PC-9 (cell line): ENCODE measurements at places on chromosomes 1 and 21. TPM values are rescaled to one million over a fixed set of nuclear protein-coding genes. Genes with fewer than 3 reads are reported as not detected.

Gene OR2AK2
- total RNA-seq, result not detected in 2 replicates

Gene CELA2B
- not detected in 2 replicates for total RNA-seq

DNA sequence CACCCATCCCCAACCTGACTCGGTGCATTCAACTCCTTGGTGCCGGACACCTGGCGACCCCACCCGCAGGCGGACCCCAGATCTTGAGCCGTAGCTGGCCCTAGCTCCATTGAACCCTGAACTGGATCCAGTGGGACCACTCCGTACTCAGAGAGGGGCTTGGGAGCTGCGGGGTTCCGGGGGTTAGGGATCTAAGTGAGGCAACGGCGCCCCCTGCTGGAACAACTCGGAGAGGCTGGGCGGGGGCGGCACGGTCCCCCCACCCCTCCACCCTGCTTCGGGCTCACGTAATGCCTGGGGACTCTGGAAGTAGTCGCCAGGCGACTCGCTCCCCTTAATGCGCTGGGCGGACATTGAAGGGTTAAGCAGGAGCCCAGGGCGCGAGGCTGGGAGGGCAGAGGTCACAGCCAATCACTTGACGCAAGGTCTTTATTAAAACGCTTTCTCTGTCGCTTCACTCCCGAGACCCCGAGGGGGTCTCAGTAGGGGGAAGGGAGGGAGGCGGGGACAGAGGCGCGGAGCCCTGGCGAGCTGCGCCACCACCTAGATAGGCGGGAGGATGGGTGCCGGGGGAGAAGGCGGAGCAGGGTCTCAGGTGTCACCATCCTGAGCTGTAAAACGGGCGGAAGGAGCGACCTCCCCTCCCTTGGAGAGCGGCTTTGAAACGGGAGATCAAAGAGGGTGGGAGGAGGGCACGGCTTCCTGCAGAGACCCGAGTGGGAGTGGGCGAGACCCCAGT is 704 bp upstream of the CRABP2 start:
- peak overlapping the region; percentile 79 for H3K4me3 ChIP-seq
- H3K36me3 ChIP-seq, result no peaks in the 10 kb centered on the region
- peaks cover 47% of the 10 kb centered on the region for H3K4me1 ChIP-seq

GRCh38 chr1:237303929-237304328 is 261.9 kb downstream of the RYR2 start:
- no peak overlapping the region for H3K4me3 ChIP-seq
- H3K4me1 ChIP-seq, result no peaks in the 10 kb centered on the region
- no peak for DNase-seq
- peaks cover 13% of the 10 kb centered on the region; the same call in 1 of the 2 replicates for H3K27me3 ChIP-seq
- H3K36me3 ChIP-seq, result no peaks in the 10 kb centered on the region

GRCh38 chr1:207004931-207005830 is 27.4 kb downstream of the C1orf116 start:
- peak overlapping the region; percentile 93 for H3K27ac ChIP-seq
- peak; percentile 50 for DNase-seq
- peaks cover 80% of the 10 kb centered on the region for H3K4me1 ChIP-seq
- H3K36me3 ChIP-seq, result no peaks in the 10 kb centered on the region

- H3K4me3 ChIP-seq, result peak overlapping the region; percentile 34; the same call in 1 of the 2 replicates
- peaks cover 52% of the 10 kb centered on the region for H3K4me1 ChIP-seq
- peak overlapping the region; percentile 77 for H3K27ac ChIP-seq
- no peak for DNase-seq
- no peaks in the 10 kb centered on the region for H3K27me3 ChIP-seq
- H3K36me3 ChIP-seq, result no peaks in the 10 kb centered on the region
These were observed 55.4 kb upstream of the PTGFRN start for GRCh38 chr1:116854403-116854690.

GRCh38 chr1:4174291-4175200 is 274.5 kb upstream of the C1orf174 start:
- no peak for DNase-seq
- no peak overlapping the region for H3K27ac ChIP-seq
- H3K27me3 ChIP-seq, result peaks cover 45% of the 10 kb centered on the region
- H3K4me1 ChIP-seq, result no peaks in the 10 kb centered on the region
- H3K36me3 ChIP-seq, result no peaks in the 10 kb centered on the region

DNA sequence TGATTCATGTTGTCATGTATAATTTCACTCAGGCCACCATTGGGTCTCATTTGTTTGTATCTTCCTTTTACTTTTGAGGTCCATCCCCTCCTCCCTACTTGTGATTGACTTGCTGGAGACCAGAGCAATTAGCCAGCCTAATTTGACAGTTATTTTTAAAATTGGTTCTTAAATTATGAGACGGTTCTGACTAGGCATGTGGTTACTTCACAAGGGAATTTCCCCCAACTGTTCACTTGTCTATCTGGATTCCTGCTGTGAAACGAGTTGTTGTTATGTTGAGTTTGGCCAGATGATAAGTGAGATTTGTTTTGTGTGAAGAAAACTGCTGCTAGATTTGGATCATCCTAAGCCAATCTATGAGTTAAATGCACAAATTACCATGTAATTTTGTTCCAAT is 359.1 kb downstream of the BARHL2 start:
- H3K27me3 ChIP-seq, result no peaks in the 10 kb centered on the region
- H3K4me3 ChIP-seq, result no peak overlapping the region
- H3K27ac ChIP-seq, result no peak overlapping the region
- no peaks in the 10 kb centered on the region for H3K36me3 ChIP-seq

- no peak overlapping the region for H3K27ac ChIP-seq
- peak overlapping the region; percentile 92; the same call in 1 of the 2 replicates for H3K4me3 ChIP-seq
- DNase-seq, result peak; percentile 47
- H3K4me1 ChIP-seq, result peaks cover 24% of the 10 kb centered on the region
- peaks cover 8% of the 10 kb centered on the region; the same call in 1 of the 2 replicates for H3K36me3 ChIP-seq
These were observed 2.0 kb downstream of the SRSF4 start for GRCh38 chr1:29179641-29180184.

DNA sequence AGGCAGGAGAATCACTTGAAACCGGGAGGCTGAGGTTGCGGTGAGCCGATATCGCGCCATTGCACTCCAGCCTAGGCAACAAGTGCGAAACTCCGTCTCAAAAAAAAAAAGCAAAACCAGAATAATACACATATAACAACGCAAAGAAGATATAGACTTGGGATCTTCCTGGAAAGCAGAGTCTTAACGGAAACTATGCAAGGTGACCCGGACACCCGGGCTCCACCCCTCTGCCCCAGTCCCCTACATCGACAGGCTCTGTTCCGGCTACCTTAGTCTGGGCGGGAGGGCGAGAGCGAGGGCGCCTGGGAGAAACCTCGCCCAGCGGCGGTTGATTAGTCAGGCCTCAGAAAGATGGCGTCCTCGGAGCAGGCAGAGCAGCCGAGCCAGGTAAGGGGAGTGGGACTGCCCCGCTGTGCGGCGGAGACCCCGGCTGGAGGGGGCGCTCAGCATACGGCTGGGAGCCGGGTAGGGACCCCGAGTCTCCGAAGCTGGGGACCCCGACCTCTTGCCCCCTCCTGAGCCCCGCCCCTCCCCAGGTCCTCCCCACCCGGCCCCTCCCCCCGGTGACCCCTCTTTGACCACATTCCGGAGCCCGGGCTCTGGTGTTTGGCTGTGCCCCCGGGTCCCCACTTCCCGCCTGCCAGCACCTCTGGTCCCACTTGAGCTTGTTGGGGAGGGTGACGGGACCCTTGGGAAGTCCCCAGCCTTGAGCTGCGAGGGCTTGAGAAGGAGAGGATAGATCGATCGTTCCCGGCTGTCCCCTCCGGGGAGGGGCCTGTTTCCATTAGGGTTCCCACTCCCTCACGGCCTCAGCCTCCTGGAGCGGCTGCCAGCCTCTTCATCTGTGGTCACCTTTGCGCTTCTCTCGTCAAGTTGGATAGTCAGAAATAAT is at the start of gene PEX14:
TSS of gene PEX14 (plus strand) at position 338 of the 895 bp plus-strand sequence. CDS start at position 355, 17 bp downstream.
- H3K4me1 ChIP-seq, result peaks cover 19% of the 10 kb centered on the region
- H3K27me3 ChIP-seq, result no peaks in the 10 kb centered on the region
- DNase-seq, result peak; percentile 85
- H3K4me3 ChIP-seq, result peak within 1 kb of the TSS; percentile 80
- peak within 1 kb of the TSS; percentile 24; the same call in 1 of the 2 replicates for H3K27ac ChIP-seq

GRCh38 chr1:41590331-41590730 is 105.8 kb upstream of the EDN2 start:
- no peak overlapping the region for H3K27ac ChIP-seq
- no peaks in the 10 kb centered on the region for H3K36me3 ChIP-seq
- H3K4me3 ChIP-seq, result no peak overlapping the region
- no peak for DNase-seq
- no peaks in the 10 kb centered on the region for H3K4me1 ChIP-seq

DNA sequence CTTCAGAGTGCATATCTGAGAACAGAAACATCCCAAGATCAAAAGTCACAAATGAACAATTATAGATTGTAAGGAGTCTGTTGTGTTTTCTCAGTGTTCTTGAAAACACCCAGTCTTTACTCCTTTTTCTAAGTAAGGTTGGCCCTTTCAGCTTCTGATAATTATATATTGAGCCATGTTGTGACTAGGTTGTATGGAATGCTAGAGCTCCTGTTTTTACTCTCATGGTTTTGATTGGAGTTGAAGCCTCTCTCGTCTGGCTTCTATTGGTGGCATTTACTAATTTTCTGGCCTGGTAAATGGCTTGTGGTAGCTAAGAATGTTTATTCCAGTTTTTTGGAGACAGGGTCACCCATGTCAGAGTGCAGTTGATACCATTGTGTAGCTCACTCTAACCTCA is 84.7 kb downstream of the NDUFS5 start:
- no peaks in the 10 kb centered on the region for H3K36me3 ChIP-seq
- no peak for DNase-seq
- peak overlapping the region; percentile 3; the same call in 1 of the 2 replicates for H3K4me3 ChIP-seq
- peak overlapping the region; percentile 75 for H3K27ac ChIP-seq

- no peak overlapping the region for H3K4me3 ChIP-seq
- H3K27me3 ChIP-seq, result no peaks in the 10 kb centered on the region
- no peak overlapping the region for H3K27ac ChIP-seq
- no peaks in the 10 kb centered on the region for H3K4me1 ChIP-seq
These were observed 1039.9 kb downstream of the KCNT2 start for GRCh38 chr1:195568389-195568788.

GRCh38 chr1:5646486-5647149 is 345.6 kb downstream of the NPHP4 start:
- H3K4me3 ChIP-seq, result no peak overlapping the region
- H3K4me1 ChIP-seq, result no peaks in the 10 kb centered on the region
- H3K36me3 ChIP-seq, result no peaks in the 10 kb centered on the region
- no peak for DNase-seq
